ENCODE measurements at places on chromosomes 5 and 9. TPM values are rescaled to one million over a fixed set of nuclear protein-coding genes. Genes with fewer than 3 reads are reported as not detected.

- no peak for DNase-seq
Observed at GRCh38 chr9:131841765-131842318, 102.0 kb upstream of the RAPGEF1 start.

DNA sequence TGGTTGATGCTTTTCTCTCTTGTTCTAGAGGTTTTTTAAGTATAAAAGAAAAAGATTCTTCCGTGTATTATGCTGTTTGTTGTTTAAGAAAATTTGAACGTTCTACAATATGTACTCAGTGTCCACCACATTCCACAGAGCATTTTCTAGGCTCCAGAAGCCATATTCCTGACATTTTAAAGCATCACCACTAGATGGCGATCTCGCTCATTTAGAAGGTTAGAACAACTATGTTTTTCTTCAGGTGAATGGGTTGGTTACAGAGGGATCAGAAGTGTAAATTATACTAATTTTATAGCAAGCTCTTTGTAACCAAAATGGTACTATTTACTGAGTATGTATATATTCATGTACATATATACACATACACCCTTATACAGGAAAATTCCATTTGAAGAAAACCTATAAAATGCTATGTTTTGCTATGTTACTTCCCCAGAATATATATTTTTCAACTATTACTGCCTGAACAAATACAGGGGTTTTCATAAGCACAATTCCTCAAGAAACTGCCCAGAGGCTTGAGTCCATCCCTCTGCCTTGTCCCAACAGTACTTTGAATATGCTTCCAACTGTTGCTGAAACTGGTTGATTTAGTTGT lies 284.3 kb downstream of the CCDC171 start:
- peak; percentile 39 for DNase-seq

- DNase-seq = no peak
Observed at GRCh38 chr9:114238891-114239875, 83.7 kb upstream of the ORM1 start.

DNA sequence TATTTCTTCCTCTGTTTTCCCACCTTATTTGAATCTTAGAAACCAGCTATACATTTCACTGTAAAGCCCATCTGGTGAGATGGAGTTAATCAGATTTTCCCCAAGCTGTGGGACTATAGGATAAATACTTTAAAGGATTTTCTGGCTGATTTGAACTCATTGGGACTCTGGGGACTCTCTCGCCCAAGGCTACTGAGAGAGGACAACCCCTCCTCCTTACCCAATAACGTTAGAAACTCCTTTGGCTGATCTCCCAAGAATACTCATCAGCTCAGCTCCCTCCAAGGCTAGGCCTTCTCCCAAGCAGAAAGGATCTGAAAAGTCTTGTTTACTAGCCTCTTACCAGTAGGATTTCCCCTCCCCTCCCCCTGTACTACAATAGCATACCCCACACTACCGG lies 1.5 kb upstream of the GLRA1 start:
- DNase-seq = no peak

DNA sequence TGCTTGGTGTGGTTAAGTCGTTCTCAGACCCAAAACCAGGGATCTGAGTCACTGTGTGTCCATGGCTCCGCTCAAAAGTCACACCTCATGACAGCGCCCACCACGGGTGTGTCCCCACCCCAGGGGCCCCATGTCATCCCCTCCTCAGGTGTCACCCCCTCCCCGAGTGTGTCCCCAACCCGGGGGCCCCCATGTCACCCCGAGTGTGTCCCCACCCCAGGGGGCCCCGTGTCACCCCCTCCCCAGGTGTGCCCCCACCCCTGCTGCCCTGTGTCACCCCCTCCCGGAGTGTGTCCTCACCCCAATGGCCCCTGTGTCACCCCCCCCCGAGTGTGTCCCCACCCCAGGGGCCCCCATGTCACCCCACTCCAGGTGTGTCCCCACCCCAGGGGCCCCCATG lies 5.1 kb downstream of the LRRC14B start:
- no peak for DNase-seq

GRCh38 chr9:18936094-18936871 lies 96.7 kb downstream of the SAXO1 start:
- DNase-seq = no peak

Gene FGD3
- not detected for total RNA-seq

GRCh38 chr5:6822556-6823343 lies 109.5 kb downstream of the TENT4A start:
- no peak for DNase-seq

Gene CBY3
- 3.0 TPM for total RNA-seq

DNA sequence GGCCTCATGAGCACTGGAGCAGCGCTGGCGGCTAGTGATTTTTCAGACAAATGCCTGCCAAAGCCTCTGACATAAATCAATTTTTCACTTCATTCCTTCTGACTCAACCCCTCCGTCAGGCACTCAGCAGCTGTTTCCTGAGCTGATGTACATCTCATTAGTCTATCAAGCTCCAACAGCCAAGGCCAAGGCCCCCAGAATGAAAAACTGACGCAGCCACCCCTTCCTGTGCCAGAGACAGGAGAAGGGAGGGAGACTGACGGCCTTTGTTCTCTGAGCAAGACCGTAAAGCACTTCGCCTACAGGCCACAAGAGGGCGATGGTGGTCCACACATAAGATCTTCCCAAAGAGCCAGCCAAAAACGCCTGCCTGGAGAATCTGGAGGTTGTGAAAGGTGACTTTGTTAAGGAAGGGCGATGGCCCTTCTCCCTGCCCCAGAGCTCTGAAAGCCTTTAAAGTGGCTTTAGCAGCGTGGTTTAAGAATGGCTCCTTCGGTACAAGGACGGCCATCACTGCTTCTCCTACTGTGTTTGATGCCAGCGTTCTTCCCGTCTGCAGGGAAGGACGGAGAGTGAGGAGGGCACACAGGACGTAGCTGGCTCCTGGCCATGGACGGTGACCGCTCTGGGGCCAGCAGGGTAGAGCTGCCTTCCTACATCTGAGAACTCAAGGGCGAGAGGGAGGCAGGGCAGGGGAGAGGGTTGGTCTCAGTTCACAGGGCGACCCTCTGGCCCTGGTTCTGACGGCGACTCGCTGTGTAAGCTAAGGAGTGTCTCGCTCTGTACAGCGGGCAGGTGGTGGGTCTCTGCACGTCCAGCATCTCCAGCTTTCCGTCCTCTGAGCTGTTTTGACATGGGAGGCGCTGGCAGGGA lies 37.0 kb downstream of the ALG2 start:
- peak; percentile 94 for DNase-seq

- no peak for DNase-seq
Observed at GRCh38 chr5:69046375-69046957, 47.3 kb upstream of the SLC30A5 start.

DNA sequence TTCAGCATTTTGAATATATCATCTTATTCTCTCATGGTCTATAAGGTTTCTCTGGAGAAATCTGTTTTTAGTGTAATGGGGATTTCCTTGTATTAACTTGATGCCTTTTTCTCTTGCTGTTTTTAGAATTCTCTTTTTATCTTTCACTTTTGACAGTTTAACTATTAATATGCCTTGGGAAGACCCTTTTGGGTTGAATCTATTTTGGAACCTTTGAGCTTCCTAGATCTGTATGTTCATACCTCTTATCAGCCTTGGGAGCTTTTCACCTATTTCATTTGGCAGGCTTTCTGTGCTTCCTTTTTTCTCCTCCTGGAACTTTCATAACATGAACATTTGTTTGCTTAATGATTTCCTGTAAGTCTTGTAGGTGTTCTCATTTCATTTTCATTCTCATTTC lies 22.2 kb downstream of the RCL1 start:
- no peak for DNase-seq

Gene MTAP
- 31.6 TPM for total RNA-seq

Gene IL13
- not detected for total RNA-seq

DNA sequence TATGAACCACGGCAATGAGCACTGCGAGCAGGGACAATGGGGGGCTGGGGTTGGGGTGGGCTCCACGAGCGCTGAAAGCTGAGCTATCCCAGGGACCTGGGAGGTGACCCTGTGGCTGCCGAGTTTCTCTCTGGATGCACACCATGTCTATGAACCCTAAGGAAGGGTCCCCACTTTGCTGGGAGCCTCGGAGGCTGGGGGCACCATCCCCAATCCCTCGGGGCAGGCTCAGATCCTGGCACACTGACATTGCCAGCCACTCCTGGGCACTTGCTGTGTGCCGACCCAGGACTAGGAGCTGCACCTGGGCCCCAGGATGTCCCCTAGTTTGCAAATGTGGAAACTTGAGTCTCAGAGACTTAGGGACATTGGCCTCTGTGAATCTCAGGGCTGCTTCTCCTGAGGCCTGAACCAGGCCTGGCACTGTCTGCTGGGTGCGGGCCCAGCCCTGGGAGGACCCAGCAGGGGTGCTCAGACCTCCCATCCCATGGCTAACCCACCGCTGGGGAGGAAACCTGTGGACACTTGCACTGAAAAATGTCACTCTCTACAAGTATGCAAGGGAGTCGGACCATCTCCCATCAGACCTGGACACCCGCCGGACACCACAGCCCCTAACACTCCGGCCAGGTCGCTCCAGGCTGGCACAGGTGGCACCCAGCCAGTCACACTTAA lies 13.0 kb upstream of the CAMSAP1 start:
- DNase-seq = no peak

Gene PLAC8L1
- total RNA-seq = not detected

DNA sequence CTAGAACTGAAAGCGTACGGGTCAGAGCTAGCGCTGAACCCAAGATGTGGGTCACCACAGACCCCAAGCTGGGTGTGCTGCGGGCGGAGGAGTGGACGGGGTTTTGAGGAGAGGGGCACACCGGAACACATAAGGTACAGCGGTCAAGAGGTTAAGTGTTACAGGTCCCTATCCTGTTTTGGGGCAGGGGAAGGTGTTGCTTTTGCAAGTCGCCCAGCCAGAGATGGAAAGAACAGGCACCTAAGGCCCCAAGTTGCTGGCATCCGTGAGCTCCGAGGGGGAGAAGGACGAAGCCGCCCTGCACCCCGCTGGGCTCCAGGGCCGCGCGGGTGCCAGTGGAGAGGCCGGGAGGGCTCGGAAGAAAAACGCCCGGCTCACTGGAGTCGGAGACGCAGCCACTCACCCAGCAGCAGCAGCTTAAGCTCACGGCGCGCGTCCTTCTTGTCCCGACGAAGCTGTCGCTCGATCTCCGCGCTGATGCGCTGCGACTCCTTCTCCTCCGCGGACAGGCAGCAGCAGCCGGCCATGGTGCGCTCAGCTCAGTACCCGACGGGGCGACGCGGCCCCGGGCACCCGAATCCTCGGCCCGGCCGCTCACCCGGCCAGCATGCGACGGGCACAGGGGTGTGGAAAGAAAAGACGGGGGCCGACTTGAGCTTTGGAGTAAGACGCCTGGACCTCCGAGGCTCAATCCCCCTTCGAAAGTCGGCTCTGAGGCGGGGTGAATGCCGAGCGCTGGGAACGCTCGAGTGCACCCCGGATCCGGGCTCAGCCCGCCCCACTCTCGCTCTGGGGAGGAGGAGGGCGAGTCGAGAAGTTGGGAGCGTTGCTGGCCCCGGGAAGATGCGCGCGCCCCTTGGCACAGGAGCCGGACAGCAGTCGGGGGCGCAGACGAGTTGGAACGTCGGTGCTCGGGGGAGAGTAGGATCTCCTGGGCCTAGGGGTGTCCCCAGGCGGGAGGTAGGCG lies 572 bp downstream of the GNA14 start:
- no peak for DNase-seq

Gene NIM1K
- 0.05 TPM for total RNA-seq

- no peak for DNase-seq
Observed at GRCh38 chr5:34411470-34412346, 244.4 kb upstream of the RAI14 start.

DNA sequence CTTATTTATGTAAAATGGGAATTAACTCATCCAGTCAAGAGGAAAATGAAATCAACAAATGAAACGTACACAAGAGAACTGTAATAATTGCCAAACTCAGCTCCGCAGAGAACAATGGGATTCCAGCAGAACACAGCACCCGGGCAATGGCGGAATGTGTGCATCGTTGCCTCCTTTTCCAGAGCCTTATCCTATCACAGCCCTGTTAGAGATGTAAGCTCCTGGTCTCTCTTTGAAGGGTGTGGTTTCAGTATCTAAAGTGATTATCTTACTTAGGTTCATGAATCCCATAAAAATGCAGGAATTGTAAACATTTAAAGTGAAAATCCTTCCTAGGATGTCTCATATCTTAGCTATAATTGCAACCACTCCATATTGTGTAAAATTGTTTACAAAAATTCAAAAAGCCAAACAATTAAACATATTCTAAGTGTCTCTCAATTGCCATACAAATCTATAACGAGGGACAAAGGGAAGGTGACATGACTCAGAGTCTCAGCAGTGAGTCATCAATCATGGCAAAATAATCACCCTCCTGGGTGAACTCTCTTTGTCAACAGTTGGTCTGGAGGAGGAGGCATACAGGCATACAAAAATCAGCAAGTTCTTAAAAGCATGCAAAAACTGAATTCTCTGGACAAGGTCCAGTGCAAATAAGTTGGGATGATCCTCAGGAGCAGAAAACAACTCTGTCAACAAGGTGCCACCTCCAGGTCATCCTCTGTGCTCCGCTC lies 22.6 kb downstream of the SEMA5A start:
- no peak for DNase-seq

DNA sequence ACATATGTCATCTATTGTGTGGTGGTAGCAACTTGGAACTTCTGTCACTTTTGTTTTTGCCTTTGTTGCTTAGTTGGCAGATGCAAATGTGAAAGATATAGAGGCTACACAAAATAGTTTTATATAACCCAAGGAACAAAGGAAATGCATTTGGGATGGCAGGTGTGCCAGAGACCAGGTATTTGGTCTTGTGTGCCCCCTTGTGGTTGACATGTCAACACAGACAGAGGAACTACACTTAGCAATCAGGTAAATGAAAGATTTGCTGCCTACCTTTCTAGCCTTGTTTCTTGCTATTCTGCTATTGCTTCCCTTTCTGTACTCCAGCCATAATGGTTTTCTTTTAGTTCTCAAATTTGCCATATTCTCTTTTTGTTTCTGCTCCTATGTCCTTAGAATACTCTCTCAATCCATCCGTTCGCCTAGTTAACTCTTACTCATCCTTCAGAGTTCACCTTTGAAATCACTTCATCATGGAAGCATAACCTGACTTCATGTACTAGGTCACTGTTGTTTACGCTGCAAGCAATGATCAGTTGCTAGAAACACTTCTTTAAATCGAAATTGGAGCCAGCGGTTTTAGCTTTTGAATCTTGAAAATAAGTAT lies 119.5 kb downstream of the TRPM3 start:
- peak; percentile 5 for DNase-seq
